A549 (cell line): ENCODE measurements at places on chromosomes 4 and X.

DNA sequence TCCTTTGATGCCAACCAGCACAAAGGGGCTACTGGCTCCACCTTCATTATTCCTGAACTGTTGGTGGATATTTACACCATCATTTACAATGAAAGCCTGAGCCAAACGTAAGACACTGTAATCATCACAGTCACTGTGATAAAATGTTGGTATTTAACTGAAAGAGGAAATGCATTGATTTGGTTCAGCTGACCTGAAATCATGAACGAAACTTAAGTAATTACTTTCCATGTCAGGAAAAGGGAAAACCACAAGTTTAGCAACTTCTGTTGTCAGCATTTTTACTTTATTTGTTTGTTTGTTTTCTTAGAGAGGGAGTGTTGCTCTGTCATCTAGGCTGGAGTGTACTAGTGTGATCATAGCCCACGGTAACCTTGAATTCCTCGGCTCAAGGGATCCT lies 247.8 kb upstream of the FAM47A start:
- no peak for DNase-seq

- DNase-seq = no peak
Measured at GRCh38 chr4:6466756-6467381, 5.5 kb downstream of the PPP2R2C start.

DNA sequence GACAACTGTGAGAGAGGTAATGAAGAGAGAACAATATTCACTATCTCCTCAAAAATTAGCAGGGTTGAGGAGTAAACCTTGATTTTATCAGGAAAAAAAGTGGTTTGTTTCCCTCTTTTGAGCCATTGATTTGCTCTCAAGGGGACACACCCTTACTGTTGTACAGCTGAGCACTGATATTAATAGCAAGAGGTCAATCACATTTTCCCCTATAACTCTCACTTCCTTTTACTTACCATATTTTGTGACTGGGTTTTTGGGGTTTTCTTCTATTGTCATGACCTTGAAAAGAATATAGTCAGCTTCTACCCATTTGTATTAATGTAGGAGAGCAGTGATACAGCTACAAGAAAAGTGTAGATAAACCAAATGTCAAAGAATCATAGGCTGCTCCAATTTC lies 70.2 kb upstream of the LONRF3 start:
- no peak for DNase-seq

DNA sequence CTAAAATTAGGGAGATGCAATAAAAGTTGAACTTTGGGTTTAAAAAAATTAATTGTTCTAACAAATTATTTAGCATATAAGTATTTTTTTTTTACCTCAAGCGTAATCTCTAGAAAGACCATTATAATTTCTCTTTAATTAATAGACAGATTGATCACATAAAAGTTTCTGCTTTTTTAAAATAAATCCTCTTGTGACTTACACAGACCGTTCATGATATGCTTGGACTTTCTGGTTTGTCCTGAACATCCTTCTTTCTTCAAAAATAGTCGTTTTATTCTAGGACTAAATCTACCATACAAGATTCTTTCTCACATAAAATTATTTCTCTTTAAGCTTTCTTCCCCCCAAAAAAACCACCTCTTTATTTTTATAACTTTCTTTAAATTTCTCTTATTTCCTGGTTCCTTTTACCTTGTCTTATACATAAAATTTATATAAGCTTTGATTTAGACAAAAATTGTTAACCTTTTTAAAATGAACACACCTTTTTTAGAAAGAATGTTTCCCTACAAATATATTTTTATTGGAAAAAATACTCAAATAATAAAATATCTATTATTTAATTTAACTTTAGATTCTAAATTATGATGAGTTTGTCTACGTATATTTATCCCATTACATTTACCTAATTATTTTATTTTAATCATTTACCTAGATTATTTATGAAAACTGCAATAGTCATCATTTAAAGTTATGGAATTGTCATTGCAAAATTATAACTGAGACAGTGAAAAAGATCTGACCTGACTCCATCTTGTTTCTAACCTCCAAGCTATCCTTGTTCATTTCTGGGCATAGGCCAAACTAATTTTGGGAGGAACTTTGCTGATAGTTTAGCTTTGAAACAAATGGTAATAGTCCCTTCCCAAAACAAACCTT lies 37.6 kb downstream of the PGRMC2 start:
- peak; percentile 20 for DNase-seq

DNA sequence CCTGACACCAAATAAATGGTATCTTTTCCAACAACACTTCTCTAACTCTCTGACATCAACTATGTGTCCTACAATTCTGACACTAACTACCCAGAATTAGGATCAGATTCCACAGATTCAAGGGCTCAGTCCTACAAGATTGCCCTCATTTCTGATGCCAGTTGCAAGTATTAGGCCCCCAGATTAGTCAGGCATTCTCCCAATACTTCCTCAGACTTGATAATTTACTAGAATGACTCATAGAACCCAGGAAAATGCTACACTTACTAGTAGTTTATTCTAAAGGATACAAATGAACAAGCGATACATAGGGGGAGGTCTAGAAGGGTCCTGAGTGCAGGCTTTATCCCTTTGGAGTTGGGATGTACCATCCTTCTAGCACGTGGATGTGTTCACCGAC lies 8.5 kb downstream of the TIGD2 start:
- DNase-seq = no peak

GRCh38 chr4:127313767-127314166 lies 319.0 kb upstream of the INTU start:
- no peak for DNase-seq

DNA sequence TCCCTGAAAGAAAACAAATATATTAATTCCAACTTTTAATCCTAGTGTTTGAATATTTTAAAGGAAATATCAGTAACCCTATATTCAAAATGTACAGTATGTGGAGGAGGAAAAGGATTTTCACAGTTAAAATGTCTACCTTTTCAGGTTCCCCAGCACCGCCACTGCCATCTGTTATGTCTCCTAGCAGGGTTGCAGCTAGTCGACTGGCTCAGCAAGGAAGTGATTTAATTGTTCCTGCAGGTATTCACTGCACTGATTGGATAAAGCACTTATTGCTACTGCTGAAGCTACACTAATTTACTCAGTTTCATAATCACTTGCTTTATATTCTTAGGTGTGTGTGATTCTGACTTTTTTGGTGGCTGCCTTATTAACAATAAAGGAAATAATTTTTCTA lies 65.5 kb upstream of the FHDC1 start:
- no peak for DNase-seq

GRCh38 chrX:29902004-29902403 lies 313.4 kb upstream of the MAGEB2 start:
- DNase-seq = no peak

DNA sequence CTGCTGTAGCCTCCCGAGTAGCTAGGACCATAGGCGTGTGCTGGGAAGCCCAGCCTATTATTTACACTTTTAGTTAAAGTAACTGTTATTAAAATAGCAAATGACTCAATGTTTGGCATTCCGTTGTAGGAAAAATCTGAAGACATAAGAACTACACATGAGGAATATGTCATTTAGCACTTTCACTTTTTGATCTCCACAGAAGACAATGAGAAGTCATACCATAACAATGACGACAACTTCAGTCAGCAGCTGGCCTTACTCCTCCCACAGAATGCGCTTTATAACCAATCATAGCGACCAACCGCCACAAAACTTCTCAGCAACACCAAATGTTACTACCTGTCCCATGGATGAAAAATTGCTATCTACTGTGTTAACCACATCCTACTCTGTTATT lies 6.7 kb downstream of the GPR34 start:
- peak; percentile 1 for DNase-seq

DNA sequence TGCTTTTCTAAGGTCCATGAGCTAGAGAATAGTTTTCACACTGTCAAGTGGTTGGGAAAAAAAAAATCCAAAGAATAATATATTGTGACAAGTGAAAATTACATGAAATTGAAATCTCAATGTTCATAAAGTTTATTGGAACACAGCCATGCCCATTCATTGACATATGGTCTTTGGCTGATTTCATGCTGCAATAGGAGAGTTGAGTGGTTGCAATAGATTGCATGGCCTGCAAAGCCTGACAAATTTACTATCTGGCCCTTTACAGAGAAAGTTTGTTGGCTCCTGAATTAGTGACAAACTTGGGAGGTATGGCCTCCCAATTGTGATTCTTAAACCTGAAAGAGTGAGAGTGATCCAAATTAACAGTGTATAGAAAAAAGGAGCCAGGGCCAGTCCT lies 115.5 kb upstream of the FAM9C start:
- DNase-seq = no peak

DNA sequence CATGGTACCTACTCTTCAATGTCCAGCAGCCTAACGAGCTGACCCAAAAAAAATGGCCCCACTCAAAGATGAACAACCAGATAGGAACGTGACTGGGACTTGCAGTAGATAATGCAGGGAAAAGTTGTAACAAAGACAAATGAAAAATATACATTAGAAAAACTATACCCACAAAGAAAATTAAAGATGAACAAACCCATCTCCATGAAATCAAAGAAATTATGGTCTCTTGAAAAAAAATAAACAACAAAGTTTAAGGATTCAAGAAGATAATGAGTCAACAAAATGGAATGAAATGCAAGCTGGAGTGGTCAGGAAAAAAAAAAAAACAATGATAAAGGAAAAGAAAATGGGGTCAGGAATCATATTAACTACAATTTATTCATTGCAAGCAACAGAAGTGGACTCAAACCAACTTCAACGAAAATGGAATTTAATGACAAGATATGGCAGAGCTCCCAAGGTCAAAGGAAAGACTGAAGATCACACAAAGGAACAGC lies 309.8 kb upstream of the GALNT7 start:
- DNase-seq = no peak

DNA sequence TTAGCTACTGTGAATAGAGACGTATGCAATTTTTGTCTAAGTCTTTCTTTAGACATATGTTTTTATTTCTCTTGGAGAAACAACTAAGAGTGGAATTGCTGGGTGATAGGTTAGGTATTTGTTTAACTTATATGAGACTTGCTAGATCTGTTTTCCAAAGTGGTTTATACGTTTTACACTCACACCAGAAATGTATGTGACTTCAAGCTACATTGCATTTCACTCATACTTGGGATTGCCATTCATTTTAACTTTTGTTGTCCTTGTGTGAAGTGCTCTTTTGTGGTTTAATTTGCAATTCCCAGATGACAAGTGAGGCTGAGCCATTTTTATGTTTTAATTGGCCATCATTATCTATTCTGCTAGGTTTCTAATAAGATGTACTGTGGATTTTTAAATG lies 817.2 kb downstream of the GLUD2 start:
- no peak for DNase-seq

- no peak for DNase-seq
Measured at GRCh38 chr4:128661479-128661878, 148.0 kb upstream of the JADE1 start.

DNA sequence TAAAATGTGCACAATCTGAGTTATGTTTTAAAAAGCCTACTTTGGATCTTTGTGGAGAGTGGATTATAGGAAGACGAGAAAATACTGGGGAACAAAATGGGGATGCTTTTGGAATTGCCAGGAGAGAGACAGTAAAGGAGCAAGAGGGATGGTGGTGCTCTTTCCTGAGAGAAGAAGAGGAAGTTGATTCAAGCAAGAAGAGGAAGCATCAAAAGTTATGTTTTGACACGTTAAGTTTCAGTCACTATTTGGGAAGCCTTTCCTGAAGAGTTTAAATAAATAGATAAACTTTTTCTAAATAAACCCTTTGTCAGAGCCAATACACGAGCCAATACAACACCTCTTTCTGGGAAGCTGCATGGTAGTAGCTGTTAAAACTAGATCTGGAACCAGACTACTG lies 394.1 kb downstream of the GALNTL6 start:
- no peak for DNase-seq

GRCh38 chr4:25949173-25949748 lies 35.2 kb downstream of the SMIM20 start:
- DNase-seq = peak; percentile 44

DNA sequence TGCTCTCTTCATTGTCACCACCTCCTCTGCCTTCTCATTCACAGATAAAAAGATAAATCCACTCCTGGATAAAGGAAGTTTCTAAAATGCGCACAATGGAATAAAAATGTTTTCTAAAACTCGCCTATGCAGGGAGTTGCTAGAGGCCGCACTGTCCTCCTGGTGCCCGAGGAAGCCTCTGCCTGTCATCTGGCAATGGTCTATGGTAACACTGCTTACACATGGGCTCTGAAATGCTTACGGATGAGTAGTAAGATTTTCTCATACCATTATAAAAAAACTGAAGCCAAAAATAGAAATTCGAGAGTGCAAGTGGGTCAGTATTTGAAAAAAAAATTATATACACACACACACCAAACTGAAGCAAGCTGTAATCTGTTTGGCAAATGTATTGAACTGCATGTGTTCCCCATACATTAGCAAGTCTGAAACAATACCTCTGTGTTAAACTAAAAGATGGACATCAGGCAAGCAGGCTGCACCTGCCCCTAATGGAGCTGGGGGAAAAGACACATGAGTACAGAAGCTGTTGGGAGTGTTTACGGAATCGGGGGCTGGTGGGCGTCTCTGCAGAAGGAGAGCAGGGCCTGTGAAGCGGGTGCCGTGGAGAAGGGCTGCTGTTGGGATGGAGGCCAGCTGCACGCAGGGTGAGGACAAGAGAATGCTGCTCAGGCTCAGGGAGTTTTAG lies 103.3 kb upstream of the FAT1 start:
- DNase-seq = no peak

DNA sequence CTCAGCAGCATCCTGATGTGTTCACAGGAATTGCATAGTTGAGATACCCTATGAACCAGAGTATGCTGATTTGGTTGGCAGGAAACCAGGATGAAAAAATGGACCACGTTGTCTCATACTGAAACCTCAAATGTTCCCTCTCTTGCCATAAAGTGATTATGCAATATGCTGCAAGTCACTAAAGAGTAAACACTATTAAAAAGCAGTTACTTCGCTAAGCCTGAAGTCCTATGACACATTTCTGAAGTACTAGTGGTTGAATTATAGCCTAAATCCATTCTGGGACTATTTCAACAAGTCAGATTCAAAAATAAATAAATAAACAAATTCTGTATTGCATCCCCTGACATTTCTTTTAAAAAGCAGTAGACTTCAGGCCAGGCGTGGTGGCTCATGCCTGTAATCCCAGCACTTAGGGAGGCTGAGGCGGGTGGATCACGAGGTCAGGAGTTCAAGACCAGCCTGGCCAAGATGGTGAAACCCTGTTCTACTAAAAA lies 106.0 kb upstream of the NAP1L5 start:
- peak; percentile 28 for DNase-seq

- no peak for DNase-seq
Measured at GRCh38 chr4:138487670-138488069, 245.5 kb upstream of the SLC7A11 start.

DNA sequence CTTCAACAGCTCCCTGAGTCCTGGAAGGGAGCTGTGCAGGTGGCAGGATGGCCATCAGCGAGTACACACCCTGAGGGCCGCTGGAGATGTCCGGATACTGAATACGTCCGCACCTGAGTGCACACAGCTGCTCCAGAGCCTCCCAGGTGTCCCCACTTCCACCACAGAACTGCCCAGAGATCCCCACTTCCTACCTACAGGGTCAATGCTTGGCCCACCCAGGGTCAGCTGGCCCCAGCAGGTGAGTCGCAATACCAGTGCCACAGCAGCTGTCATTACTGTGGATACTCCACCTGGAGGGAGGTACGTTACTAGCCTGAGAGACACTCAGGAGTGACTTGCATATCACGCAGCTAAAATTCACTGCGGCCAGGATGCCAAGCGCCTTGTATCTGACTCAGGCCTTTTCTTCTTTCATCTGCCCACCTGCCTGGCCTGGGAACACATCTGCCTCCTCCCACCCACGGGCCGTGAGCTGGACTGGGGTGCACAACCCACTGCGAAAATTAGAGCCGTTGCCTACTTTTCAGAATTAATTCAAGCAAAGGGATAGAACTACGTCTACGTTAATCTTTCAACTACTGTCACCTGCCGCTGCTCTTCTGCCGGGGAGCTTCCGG lies 9.4 kb downstream of the C4orf50 start:
- DNase-seq = no peak
